ENCODE measurements at places on chromosomes 6 and 20.

DNA sequence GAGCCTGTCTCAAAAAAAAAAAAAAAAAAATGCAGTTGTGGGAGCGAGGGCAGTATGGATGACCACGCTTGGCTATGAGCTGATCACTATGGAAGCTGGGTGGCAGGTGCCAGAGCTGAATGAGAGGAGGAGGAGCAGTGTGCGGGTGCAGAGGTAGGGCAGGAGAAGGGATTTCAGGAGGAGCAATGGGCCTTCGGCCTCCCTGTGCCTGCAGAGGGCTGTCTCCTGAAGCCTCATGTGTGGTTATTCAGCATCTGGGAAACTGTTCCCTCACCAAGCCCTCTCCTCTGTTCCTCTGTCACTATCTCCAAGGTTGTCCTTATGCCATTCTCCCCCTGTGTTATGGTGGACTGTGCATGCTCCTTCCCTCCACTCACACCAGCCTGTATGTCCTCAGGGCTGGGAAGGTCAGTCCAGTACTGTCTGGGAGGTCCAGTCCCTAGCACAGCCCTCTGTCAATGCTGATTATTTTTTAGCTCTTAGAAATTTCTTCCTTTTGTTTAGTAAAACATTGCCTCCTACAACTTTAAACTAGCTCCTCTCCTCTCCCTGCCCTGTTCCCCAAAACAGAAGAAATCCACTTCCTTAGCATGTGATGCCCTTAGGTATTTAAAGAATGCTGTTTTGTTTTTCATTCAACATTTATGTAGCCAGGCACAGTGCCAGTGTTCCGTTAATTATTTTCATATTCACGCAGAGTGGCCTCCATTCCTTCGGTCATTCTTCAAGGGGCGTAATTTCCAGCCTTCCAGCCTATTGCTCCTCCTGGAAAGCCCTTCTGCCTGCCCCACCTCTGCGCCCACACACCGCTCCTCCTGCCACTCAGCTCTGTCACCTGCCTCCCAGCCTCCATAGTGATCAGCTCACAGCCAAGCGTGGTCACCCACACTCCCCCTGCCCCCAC lies 48.9 kb downstream of the CNBD2 start:
- no peak for DNase-seq

- DNase-seq, result no peak
Measured at GRCh38 chr20:23050076-23050838, 785 bp upstream of the THBD start.

DNA sequence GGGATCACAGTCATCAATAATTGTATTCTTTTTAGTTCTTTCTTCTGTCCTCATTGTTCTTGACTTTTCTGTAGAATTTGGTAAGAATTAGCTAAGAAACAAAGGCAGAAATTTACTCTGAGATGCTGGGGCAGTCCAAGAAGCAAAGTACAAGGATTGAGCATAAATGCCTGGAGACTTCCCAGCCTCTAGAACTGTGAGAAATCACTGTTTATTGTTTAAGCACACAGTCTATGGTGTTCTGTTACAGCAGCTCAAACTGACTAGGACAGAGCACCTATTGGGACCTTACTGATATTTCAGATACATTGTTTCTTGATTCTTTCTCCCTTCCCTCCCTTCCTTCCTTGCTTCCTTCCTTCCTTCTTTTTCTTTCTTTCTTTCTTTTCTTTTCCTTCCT lies 192.7 kb upstream of the SLC35B3 start:
- no peak for DNase-seq

GRCh38 chr6:7960848-7961247 lies 50.3 kb upstream of the TXNDC5 start:
- no peak for DNase-seq

- no peak for DNase-seq
Measured at GRCh38 chr6:2355150-2355549, 109.7 kb upstream of the GMDS start.

GRCh38 chr6:33716890-33717632 lies 5.6 kb upstream of the UQCC2 start:
- DNase-seq, result no peak

DNA sequence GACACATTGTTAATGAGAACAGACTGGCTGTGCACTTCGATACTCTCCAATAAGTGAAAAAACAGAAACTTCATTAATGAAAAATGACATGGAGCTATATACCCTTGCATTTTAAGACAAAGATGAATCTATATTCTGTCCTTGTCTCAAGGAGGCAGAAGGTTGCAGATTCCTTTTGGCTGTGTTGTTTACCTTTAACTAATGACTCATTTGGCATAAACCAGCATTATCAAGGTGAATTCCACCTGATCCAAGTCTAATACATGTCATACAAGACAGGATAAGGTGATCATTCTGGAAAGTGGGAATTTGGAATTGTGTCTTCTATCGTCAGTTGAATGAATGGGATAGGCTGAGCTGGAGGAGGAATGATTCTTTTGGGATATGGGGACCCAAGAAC lies 192.9 kb downstream of the PLCB4 start:
- DNase-seq, result no peak

- no peak for DNase-seq
Measured at GRCh38 chr6:318243-318890, 26.1 kb downstream of the DUSP22 start.

DNA sequence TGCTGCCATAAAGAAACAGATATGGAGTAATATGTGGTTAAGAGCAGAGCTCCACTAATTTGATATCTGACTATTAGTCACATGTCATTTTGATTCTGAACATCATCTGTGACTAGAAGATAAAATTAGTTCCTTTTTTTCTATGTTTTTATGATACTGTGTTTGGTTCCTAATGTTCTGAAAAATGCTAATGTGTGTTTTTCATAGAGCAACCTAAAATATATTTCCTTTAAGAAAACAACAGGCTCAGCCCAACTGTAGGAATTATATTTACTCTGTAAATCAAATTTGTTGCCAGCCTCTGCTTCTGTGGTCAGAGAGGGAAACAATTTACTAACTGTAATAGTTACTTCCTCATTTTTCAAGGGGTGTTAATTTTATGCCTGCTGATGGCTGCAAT lies 33.3 kb upstream of the TXLNB start:
- DNase-seq, result no peak

DNA sequence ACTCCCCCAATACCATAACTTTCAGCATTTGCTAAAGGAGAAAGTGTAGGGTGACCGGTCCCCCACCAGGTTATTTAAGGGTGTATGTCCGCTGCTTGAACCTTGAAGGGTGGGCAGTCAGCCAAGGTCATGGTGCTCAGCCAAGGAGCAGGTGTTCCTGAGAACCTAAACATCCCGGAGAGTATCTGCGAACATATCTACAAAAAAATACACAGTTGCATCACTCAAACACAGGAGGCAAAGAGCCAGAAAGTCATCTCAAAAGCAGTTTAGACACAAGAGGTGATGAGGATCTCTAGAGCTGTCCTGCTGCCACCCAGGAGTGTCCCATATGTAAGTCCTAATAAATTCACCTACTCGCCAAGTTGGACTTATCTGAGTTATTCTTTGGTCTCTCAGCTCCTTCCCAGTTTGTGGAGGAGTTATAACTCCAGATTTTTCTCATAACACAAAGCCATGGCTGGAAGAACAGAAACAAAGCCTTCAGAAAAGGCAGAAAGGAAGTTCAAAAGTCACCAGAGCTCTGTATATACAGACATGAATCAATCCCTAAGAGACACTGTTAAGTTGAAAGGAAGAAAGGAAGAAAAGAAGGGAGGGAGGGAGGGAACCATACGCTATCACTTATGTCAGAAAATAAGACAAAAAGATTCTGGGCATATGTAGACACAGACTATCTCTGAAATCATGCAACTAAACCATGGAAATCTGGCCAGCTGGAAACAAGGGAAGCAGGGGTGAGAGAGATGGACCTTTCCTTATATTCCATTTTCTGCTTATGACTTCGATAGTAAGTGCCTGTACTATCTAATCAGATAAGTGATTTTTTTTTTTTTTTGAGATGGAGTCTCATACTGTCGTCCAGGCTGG lies 11.3 kb downstream of the MBOAT1 start:
- no peak for DNase-seq

GRCh38 chr6:18219591-18219990 lies 44.7 kb downstream of the DEK start:
- DNase-seq, result no peak

DNA sequence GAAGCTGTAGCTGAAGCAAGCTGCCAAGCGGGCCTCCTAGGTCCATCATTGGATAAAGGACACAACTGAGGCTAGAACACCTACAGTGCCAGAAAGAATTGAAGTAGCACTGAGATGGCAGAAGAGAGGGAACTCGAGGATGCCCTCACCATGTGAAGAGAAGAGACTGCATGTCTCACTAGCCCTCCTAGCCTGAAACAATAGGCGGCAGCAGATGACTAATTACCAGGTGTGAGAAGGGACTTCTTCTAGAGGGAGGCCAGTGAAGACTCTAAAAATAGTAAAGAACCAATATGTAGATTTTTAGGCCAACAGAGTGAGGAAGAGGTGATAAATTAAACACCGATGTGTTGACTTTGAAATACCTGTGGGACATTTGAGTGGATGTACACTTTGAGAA lies 50.3 kb downstream of the LGSN start:
- DNase-seq, result no peak

DNA sequence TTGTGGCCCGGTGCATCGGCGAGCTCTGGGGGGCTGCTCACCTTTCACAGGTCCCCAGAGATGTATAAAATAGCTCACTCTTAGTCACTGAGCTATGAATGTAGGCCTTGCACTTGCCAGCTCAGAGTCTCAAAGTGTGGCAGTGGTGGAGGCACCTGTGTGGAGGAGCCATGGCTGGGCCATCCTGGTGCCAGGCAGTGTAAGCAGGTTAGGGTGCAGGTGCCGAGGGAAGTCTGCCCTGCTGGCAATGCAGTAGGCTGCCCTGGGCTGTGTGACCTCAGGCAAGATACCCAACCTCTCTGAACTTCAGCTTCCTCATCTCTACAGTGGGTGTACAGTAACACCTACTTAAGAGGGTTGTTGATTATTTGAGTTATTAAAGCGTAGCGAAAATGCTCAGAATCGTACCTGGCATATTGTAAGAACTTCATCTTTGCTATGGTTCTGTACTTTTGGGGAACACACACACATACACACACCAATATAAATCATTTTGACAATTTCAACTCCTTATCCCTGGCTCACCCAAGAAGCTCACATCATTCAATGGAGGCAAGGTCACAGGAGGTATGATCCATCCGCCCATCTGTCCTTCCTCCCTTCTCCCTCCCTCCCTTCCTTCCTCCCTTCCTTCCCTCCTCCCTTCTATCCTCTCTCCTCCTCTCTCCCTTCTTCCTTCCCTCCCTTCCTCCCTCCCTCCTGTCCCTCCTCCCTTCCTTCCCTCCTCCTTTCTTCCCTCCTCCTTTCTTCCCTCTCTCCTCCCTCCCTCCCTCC lies 66.8 kb upstream of the STX16 start:
- no peak for DNase-seq

DNA sequence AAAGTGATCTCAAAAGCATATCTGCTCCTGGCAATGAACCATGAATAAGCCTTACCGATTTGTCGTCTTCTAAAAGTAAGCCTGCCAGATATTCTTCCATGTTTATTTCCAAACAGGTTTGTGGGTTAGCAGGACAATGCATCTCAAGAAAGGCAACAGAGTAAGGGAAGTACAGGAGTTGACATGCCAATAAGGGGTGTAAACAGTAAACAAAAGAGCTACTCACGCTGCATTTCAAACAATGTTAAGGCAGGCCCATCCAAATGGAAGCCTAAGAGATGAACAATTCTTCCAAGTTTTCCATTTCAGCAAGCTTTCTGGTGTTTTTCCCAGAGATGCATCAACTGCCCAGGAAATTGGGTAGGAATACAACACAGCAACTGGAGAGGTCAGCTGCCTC lies 27.8 kb upstream of the CRIP3 start:
- no peak for DNase-seq

- DNase-seq, result no peak
Measured at GRCh38 chr20:1265916-1266166, 253 bp upstream of the SNPH start.

DNA sequence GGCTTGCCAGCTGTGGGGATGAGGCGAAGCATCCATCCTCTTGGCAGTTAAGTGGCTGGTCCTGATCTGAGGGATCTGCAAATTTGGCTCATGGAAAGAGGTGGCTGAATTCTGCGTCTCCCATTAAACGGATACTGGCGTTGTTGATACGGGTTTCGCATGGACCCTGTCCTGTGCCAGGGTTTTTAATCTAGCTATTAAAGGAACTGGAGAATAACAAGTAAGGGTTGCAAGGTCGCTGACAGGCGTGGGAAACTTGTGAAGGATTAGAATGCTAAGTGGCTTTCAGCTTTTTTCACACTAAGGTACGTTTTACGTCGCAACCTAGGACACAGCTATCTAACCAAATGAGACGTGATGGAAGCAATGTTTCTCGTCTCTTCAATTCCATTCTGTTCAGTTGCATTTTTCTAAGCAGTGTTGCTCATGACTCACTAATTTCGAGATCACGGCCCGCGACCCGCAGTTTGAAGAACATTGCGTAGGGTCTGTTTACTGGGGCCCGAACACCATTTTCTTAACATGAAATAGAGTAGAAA lies 852 bp downstream of the GMNN start:
- DNase-seq, result no peak

- no peak for DNase-seq
Measured at GRCh38 chr6:79467716-79468115, 69.5 kb downstream of the LCA5 start.

DNA sequence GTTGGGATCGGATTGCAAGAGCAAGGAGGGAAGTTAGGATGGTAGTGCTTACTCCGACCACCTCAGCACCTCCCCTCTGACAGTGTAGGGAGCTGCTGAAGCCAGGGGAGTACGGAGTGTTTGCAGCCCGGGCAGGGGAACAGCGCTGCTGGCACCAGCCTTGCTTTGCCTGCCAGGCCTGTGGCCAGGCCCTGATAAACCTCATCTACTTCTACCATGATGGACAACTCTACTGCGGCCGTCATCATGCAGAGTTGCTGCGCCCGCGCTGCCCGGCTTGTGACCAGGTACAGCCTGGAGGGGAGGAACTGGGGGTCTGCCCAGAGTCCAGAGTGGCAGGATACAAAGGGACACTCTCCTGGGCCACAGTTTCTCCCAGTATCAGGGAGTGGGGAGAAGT lies 2.2 kb upstream of the TOMM6 start:
- no peak for DNase-seq

GRCh38 chr20:58399926-58400325 lies 10.9 kb downstream of the VAPB start:
- no peak for DNase-seq

DNA sequence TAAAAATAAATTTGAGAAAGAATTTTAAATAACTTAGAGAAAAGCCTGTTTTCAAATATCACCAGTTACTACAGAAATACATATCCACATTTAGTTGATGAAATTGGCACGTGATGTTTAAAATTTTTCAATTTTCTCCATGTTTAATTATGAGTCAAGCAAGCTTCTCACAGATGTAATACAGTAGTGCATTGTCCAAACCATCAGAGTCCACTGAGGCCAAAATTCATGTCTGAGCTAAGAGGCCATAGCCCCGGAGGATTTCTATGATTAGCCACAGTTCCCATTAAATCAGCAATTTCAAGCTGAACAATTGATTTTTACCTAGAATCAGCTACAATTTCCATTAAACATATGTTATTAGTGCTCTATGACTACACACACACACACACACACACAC lies 387.0 kb downstream of the LAMA2 start:
- DNase-seq, result no peak

DNA sequence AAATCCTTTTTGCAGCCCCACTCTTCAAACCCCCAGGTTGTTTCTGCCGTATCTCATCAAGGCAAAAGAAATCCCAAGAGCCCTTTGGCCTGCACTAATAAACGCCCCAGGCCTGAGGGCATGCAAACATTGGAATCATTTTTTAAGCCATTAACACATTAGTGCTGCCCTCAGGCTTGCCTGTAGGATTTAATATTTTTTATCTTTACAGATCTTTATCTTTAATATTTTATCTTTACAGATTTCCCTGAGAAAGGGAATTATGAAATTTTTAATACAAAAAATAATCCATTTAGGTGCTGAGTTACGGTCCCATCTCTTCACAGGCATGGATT lies 14.7 kb downstream of the GTPBP2 start:
- DNase-seq, result no peak
